ENCODE measurements at places on chromosomes 16 and 17.

DNA sequence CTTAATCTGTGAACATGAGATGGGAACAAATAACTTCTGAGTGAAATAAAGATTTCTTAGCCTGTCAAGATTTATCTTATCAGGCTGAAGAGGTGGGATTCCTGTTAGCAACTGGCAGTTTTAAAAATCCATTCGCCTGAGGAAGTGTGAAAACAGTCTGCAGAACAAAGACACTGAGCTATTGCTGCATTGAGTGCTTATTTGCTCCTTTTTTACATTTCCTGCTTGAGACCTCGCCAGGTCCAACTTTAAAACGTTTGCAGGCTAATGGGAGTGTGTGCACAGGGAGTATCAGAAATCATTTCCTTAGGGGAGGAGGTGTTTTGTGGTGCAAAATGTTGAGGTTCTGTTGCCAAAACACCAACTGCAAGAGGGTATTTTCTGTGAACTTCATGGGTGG is 957.8 kb upstream of the RBFOX1 start:
- DNase-seq = no peak

DNA sequence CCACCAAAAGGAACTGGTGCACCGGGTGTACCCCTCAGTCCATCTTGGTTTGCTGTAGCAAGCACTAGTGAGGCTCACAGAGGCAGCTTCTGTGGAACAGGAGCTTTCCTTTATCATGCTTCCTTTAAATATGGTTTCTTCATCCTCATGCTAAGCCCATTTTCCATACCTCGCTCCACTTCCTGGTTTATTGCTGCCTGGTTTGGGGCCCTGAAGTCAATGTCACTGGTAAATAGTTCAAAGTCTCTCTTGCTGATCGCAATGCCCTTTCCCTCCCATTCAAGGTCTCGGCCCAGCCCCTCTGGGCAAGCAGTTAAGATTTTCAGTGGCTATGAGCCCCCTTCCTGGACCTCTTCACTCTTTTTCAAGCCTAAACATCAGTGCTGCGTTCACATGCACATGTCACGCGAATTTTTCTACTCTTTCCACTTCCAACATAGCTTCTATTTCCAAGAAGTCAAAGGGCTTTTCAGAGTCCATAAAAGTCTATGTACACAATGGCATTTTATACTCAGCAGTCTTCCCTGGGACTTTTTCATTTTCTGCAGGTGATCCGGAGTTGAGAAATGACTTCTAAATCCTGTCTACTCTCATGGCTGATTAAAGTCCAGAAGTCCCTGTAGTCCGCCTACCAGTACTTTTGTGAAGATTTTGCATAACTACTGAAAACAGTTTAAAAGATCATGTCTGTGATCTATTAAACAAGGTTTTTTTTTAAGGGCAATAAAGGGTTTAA is 323.8 kb upstream of the ZFHX3 start:
- DNase-seq = no peak

- DNase-seq = no peak
Observed at GRCh38 chr16:73062001-73062616, 14.2 kb upstream of the ZFHX3 start.

DNA sequence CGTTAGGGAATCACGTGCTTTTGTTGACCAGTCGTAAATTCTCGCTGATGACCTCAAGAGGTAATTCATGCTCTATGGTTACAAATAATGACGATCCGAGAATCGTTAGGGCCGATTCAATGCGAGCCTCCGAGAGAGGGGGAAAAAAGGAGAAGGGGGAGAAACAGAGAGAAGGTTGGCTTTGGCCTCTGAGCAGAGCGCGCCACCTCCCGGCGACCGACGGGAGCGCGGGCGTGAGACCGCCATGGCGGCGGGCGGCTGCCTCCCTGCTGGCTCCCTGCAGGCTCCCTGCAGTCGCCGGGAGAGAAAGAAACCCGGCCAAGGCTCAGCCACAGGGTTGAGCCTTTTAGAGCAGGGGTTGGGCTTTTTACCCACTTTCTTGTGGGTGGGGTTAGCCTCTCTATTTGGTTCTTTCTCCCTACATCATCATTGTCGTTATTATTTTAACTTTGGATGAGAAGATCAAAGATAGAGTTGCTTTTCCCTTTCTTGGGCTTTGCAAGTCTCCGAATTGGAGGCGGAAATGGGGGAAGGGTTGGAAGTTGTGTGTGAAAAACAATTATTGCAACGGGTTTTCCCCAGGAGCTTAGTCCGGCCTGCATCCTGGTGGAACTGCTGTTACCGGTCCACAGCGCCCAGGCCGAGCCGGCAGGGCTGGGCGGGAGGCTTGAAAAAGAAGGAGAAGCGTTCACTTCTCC is 410 bp upstream of the HOXB5 start:
- DNase-seq = peak; percentile 79

- DNase-seq = no peak
Observed at GRCh38 chr16:89847051-89847939, 19.0 kb downstream of the SPIRE2 start.

DNA sequence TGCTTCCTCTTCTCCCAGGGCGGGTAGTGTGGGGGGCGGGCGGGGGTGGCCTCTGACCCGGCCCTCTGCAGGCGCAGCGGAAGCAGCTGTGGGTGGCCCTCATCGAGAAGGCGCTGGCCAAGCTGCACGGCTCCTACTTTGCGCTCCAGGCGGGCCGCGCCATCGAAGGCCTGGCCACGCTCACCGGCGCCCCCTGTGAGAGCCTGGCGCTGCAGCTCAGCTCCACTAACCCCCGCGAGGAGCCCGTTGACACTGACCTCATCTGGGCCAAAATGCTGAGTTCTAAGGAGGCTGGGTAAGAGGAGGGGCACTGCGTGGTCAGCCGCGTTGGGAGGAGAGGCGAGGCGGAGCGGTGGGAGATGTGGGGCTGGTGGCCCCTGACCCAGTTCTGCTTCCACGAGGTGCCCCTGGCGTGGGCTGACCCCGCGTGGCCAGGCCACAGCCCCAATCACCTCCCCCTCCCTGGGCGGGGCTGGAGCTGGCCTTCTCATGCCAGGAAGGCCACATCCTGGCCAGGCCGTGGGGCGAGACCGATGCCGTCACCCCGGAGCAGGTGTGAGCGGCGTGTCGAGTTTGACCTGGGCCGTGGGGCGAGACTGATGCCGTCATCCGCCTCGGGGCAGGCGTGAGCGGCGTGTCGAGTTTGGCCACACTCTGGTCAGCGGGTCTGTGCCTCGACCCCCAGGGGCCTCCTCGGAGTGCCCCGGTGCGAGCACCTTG is 10.5 kb upstream of the PRR35 start:
- DNase-seq = no peak

DNA sequence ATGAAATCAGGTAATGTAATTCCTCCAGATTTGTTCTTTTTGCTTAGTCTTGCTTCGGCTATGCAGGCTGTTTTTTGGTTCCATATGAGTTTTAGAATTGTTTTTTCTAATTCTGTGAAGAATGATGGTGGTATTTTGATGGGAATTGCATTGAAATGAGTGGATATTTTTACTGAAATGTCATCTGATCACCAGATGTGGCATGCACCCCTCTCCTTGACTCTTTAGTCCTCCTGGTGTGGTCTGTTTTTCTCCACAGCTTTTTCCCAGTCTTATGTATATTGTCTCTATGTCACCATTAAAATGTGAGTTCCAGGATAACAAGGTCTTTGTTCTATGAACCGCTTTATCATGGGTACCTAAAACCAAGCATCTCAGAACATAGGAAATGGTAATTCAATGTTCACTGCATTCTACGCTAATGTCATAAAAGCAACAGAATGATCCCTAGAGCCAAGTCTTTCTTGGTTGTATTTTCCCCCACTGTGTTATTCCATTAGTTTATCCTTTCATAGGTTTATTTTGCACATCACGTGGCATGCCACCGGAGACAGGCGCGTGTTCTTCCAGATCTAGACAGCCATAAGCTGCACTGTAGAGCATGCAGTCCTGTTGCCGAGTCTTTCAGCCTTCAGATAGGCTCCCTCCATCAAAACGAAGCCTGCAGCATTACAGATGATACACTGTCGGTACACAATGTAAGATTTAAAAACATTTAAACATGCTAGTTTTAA is 172.5 kb downstream of the RPTOR start:
- no peak for DNase-seq

- DNase-seq = no peak
Observed at GRCh38 chr17:80312621-80313135, 52.0 kb downstream of the RNF213 start.

GRCh38 chr16:84282533-84282932 is 12.1 kb upstream of the WFDC1 start:
- DNase-seq = no peak

GRCh38 chr17:48500435-48501426 is 30.1 kb downstream of the HOXB1 start:
- DNase-seq = no peak

- no peak for DNase-seq
Observed at GRCh38 chr17:9071016-9071415, 49.7 kb downstream of the NTN1 start.

DNA sequence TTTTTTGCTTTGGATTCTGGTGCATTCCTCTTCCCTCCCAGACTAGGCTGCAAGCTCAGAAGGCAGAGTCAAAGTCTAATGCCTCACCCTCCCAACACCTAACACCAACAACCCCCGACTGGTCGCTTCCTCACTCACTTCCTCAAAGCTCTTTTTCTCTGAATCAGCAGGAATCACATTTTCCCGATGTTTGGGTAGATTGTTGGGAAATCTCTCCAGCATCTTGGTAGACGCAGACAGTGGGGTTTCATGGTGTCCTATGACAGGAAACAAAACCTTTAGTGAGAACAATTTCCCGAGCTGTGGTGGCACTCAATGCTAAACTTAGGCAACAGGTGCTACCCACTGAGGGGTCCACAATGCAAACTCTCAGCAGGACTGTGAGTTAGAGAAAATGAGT is 39.9 kb upstream of the ICAM2 start:
- DNase-seq = no peak

DNA sequence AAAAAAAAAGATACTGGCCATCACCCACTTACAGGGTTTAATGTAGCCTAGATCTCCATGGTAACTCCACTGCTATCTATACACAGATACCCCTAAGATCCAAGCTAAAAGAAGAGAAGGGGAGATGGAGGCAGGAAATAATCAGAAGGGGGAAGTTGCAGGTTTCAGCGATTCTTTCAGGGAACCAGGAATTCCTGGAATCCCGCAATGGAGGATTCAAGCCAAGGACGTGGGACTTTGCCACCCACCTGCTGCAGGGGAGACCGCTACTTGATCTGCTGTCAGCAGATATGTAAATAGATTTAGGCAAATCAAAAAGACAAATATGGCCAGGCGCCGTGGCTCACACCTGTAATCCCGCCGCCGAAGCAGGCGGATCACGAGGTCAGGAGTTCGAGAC is 121.1 kb downstream of the AIPL1 start:
- DNase-seq = no peak

DNA sequence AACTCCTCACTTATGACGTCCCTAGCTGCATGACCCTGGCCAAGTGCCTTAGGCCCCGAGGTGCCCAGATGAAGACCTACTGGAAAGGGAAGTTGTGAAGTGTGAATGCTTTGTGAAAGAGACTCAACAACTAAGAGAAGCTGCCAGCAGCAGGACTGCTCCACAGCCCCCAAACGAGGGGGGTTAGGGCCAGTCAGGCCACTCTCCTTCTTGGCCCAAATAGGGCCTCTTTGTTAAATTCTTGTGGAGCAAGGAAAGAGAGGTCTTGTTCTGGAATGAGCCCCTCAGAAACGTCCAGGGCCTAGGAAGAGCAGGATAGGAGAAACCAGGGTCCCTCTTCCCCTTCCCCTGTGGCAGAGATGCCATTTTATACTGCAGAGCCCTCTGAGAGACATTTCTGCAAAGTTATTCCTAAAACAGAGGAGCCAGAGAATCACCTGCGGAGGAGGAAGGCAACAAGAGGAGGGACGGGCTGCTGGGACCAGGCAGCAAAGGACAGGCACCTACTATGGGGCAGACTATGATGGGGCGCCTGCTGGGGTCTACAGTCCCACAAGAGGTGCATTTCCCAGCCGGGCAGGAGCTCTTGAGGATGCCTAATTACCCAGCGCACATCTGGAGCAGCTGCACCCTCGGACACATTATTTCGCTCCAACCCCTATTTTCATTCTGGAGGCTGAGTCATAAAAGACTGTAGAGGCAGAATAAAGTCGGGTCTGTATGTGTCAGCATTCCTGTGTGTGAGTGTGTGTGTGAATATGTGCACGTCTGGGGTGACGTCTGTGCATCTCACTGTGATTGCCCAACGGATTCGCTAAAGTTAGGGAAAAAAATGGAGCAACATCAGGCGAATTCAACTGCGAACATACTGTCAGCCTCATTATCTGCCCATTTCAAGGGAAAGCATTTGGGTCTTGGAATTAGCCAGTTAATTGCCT is 11.4 kb upstream of the HOXB9 start:
- no peak for DNase-seq

DNA sequence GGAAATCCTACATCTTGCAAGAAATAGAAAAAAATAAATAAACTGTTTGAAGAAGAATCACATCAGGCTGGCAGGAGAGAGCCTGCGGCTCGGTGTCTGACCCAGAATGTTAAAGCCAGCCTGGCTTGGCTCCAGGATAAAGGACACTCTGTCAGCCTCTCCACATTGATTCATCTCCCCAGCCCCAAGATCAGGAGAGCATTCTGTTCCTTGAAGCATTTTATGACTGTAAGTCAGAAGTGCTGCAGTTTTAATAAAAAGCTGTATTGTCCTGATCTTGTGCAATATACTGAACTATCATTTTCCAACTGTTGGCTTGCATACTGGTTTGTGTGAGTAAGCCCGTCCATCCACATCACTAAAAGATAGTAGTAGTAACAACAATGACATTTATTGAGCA is 426.6 kb downstream of the HAPSTR1 start:
- DNase-seq = no peak

- no peak for DNase-seq
Observed at GRCh38 chr17:81236784-81237183, 2.1 kb downstream of the TEPSIN start.

- no peak for DNase-seq
Observed at GRCh38 chr16:71360378-71360777, 1.9 kb downstream of the CALB2 start.

DNA sequence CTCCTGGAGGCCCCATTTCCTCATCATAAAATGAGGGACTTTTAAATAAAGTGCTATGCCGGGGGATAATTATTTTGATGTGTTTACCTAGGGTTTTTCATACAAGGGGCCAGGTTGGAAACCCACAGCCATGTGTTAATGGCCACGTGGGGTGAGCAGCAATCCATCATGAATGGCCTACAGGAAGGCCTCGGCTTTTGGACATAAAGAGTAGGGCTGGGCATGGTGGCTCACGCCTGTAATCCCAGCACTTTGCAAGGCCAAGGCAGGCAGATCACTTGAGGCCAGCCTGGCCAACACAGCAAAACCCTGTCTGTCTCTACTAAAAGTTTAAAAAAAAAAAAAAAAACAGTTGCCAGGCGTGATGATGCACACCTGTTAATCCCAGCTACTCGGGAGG is 40.3 kb downstream of the MEAK7 start:
- no peak for DNase-seq

DNA sequence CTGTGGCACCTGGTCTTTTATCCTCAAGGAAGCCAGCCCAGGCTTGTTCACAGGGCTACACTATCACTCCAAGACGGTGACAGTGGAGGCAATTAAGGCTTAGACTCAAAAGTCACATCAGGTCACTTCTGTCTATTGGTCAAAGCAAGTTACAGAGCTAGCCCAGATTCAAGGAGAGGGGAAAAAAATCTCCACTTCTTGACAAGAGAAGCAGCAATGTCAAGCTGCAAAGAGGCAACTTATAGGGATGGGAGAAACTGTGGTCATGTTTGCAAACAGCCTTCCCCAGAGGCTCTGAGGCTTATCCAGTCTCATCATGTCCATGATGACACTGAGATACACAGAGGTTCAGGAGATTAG is 31.6 kb downstream of the SERPINF1 start:
- DNase-seq = no peak
